ENCODE measurements at places on chromosomes 5 and 9.

DNA sequence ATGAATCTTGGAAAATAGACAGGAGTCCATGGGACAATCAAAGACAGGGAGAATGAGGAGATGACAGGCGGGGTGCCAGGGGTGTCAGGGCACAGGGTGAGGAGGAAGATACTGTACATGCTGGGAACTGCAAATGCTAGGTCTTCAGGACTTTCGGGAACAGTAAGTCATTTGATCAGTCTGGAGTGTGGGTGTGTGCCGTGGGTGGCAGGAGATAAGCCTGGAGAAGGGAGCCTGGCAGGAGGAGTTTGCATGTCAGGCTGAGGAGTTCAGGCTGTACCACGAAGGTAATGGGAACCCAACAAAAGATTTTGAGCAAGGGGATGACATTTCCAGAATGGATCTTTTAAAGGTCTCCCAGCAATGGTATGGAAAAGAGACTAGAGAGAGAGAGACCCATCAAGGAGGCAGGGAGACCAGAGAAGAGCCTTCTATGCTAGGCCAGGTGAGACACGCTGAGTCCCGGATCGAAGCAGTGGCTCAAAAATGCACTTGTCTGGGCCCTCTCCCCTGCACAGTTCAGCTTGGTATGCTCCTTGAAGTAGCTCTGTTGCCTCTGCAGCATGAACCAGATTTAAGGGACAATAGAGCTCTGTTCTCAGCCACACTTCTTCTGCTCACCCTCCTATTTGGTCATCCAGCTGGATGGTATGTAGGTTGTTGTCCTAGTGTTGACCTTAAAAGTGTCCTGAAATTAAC lies 77.0 kb upstream of the FER start:
- H3K4me1 ChIP-seq: peaks cover 5% of the 10 kb centered on the region
- no peaks in the 10 kb centered on the region for H3K36me3 ChIP-seq
- H3K27ac ChIP-seq: no peak overlapping the region
- no peak for DNase-seq
- H3K27me3 ChIP-seq: no peaks in the 10 kb centered on the region

DNA sequence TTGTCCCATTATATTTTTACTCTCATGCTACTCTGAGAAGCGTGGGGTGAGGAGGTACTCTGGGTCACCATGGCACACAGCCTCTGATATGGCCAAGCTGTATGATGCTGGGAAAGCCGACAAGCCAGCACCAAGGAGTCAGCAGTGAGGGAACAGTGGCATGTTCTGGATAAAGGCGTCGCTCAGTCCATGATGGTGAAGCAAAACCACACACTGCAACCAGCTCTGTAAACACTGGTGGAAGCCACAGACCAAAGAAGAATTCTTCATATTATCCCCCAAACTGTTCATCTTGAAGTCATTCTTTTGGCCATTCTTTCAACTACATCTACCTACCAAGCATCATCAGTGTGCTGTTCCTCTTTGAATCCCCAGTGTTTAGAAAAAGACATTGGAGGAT lies 264.6 kb downstream of the ARHGEF28 start:
- peaks cover 34% of the 10 kb centered on the region for H3K27me3 ChIP-seq
- H3K4me1 ChIP-seq: no peaks in the 10 kb centered on the region
- no peaks in the 10 kb centered on the region for H3K36me3 ChIP-seq

DNA sequence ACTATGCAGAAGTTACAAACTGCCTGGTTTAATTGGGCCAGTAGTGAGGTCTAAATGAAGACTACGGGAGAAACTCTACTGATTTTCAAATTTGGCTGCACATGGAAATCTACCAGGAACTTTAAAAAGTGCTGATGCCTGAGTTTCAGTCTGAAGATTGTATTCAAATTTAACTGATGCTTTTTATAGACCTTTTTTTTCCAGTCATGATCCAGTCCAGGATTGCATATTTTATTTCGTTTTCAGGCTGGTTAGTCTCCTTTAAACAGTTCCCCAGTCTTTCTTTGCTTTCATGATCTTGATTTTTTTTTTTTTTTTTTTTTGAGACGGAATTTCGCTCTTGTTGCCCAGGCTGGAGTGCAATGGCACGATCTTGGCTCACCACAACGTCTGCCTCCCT lies 23.7 kb upstream of the SPZ1 start:
- no peak overlapping the region for H3K4me3 ChIP-seq
- H3K4me1 ChIP-seq: no peaks in the 10 kb centered on the region
- no peak overlapping the region for H3K27ac ChIP-seq
- H3K36me3 ChIP-seq: no peaks in the 10 kb centered on the region
- no peak for DNase-seq
- no peaks in the 10 kb centered on the region for H3K27me3 ChIP-seq

DNA sequence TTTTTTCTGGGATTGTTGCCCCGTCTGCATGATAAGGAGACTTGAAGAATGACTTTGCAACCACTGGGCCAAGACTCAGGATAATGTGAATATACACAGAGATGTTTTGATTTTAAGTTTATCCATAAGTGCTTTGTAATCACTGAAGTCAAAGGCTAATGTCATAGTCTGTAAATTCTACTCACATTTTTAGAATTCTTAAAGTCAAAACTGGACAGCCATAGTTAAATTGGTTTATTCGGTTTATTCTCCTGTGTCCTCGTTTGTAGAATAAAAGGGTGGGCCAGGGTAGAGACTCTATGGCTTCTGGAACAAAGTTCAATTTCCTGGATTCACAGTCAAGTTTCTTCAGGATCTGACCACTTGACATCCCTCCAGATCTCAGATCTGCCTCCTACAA lies 327.7 kb upstream of the TNC start:
- H3K36me3 ChIP-seq: no peaks in the 10 kb centered on the region
- H3K4me3 ChIP-seq: no peak overlapping the region
- H3K27ac ChIP-seq: no peak overlapping the region
- H3K27me3 ChIP-seq: no peaks in the 10 kb centered on the region
- no peak for DNase-seq

- DNase-seq: no peak
- H3K4me1 ChIP-seq: no peaks in the 10 kb centered on the region
- H3K36me3 ChIP-seq: no peaks in the 10 kb centered on the region
Measured at GRCh38 chr5:151555760-151556576, 35.2 kb downstream of the FAT2 start.

DNA sequence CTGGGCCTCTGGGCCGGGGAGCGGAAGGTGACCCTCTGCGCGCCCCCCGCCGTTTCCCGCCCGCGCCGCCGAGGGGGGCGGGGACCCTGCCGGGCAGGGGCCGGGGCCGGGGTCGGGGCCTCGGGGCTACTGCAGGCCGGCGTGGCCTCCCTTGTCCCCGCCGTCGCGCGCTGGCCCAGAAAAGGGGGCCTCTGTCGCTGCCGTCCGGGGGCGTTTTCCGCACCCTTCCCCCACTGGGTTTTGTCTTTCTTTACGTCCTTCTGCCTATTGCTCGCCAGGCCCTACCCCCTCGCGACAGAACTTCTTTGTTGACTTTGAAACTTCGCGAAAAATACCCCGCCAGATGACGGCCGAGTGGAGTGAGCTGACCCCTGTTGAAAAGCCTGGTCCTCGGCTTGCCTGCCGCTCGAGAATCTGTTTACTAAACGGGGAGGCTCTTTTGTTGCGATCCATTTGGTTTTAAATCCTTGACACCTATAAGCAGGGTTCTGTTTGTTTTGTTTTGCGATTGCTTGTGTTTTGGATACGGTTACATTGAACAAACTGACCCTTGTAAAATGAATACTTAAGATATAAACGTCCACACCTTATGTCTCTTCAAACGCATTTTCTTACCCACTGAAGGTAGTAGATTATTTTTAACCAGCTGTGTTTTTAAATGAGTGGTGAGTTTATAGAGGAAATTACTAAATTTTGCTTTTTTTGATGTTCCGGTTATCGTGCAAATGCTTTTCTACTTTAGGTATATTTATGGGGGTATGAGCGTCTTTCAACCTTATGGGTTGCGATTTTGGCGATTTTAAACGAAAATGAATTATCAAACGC lies 765 bp downstream of the MARCHF6 start:
- peak; percentile 53 for DNase-seq
- no peaks in the 10 kb centered on the region for H3K36me3 ChIP-seq
- H3K27ac ChIP-seq: peak overlapping the region; percentile 97
- H3K27me3 ChIP-seq: no peaks in the 10 kb centered on the region

GRCh38 chr5:133840168-133840567 lies 128.3 kb downstream of the C5orf15 start:
- H3K4me3 ChIP-seq: no peak overlapping the region
- no peaks in the 10 kb centered on the region for H3K27me3 ChIP-seq
- no peak overlapping the region for H3K27ac ChIP-seq
- no peak for DNase-seq

- no peaks in the 10 kb centered on the region for H3K36me3 ChIP-seq
- no peak overlapping the region for H3K4me3 ChIP-seq
- peaks cover 61% of the 10 kb centered on the region for H3K27me3 ChIP-seq
- no peaks in the 10 kb centered on the region for H3K4me1 ChIP-seq
- H3K27ac ChIP-seq: no peak overlapping the region
Measured at GRCh38 chr5:73896097-73896496, 270.1 kb downstream of the ARHGEF28 start.

GRCh38 chr5:38827525-38827924 lies 18.3 kb upstream of the OSMR start:
- H3K4me3 ChIP-seq: no peak overlapping the region
- H3K27ac ChIP-seq: no peak overlapping the region
- no peaks in the 10 kb centered on the region for H3K36me3 ChIP-seq
- DNase-seq: peak; percentile 68
- no peaks in the 10 kb centered on the region for H3K27me3 ChIP-seq

DNA sequence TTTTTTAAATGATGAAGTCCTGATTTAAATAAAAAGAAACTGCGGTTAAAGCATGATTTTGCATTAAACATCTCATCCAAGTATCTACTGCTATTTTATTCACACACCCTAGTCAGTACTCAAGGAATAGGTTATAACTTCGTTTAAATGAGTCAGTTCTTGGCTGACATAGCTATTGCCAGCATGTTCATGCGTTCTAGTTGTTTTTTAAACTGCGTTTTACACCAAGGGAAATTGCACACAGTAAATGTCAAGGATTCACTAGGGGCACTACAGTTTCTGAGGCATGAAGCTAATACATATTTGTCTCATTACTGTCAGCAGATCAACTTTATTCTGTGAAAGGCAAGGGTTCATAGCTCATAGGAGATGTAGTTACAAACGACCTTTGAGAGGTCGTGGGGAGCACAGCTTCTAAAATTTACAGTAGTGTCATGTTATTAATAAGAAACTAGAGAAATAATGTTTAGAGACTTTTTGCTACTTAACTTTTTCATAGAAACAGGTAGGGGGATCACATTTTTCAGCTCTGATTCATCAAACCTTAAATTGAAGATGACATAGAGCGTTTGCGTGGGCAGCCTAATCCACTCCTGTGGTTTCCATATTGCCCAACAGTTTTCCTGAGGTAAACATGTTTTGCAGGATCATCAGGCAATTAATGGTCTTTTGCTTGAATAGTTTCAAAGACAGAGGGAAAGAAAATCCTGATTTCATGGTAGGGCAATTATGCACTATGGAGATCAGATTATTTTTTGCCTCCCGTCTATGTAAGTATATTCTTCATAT lies 2222.7 kb upstream of the WWC1 start:
- H3K4me1 ChIP-seq: no peaks in the 10 kb centered on the region
- H3K36me3 ChIP-seq: no peaks in the 10 kb centered on the region
- no peaks in the 10 kb centered on the region for H3K27me3 ChIP-seq
- no peak overlapping the region for H3K4me3 ChIP-seq

GRCh38 chr5:37844009-37844408 lies 4.2 kb upstream of the GDNF start:
- no peak overlapping the region for H3K4me3 ChIP-seq
- no peaks in the 10 kb centered on the region for H3K27me3 ChIP-seq
- DNase-seq: no peak
- H3K27ac ChIP-seq: no peak overlapping the region
- peaks cover 18% of the 10 kb centered on the region for H3K4me1 ChIP-seq
- H3K36me3 ChIP-seq: no peaks in the 10 kb centered on the region

DNA sequence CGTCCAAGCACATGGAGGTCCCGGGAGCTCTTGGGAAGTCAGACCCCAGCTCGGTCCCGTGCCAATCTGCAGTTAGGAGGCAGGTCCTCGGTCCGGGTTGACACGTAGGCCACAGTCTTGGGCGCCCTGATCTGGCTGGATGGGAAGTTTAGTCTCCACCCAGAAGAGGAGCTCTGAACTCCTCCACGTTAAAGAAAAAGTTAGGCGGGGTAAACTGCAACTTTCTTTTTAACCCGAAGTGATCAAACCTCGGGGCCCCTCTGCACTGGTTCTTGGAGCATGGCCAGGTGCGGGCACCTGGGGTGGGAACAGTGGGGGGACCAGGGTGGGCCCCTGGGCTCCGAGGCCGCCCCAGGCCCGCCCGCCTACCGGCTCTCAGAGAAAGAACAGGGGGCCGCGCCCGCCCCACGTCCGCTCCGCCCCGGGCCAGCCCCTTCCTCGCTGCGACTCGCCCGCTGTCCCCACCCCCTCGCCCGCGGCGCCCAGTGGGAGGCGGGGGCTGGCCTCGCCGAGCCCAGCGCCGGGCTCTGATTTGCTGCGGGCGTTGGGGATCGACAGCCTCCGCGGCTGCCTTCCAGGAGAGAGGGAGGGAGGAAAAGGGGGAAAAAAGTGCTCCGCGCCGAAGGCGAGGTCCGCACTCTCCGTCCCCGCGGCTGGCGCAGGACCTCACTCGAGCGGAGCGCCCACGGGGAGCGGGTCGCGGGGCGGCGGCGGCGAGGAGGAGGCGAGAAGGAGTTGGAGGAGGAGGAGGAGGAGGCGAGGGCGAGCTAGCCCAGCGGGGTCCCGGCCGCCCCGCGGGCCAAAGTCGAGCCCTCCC lies at the start of gene COL5A1:
Gene COL5A1, plus strand, starts transcription at position 631 of the 817 bp plus-strand sequence. CDS start 385 bp downstream, outside the sequence.
- DNase-seq: peak; percentile 96
- H3K36me3 ChIP-seq: no peaks in the 10 kb centered on the region
- no peaks in the 10 kb centered on the region for H3K27me3 ChIP-seq
- peak within 1 kb of the TSS; percentile 81 for H3K4me3 ChIP-seq

DNA sequence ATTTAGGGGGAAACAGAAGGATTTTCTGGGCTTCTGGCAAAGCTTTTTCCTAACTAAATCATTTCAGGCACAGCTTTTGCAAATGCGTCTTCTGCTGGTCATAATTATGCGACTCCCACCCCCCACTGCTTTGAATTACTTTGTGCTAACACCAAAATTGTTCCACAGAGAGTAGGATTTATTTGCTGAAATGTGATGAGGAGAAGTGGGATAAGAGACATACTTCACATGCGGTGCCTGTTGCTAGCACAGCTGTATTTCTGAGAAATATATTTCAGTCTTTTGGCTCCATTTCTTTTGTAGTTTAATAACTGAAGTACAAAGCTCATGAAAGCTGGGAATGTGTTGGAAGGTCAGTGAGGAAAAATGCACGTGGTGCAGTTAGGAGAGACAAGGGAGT lies 83.2 kb upstream of the TAS2R1 start:
- H3K27ac ChIP-seq: no peak overlapping the region
- H3K4me1 ChIP-seq: no peaks in the 10 kb centered on the region
- no peak for DNase-seq
- no peaks in the 10 kb centered on the region for H3K36me3 ChIP-seq
- H3K4me3 ChIP-seq: no peak overlapping the region

DNA sequence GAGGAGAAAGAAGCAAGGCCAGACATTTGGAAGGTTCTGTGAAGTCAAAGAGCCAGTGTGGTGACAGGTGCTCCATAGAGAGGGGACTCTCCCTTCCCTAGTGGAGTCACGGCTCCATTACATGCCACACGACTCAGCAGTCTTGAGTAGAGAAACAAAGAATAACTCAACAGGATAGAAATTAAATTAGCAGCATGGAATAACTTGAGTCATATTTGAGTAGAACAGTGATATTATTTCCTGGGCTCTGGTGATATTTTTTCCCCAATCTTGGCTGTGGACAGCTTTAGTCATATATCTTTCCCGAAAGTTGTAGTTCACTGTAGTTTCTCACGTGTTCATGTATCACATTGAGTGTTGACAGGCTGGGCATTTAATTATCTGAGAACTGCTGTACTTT lies 149.7 kb upstream of the EFNA5 start:
- no peak overlapping the region for H3K27ac ChIP-seq
- peaks cover 60% of the 10 kb centered on the region for H3K27me3 ChIP-seq
- no peak overlapping the region for H3K4me3 ChIP-seq
- peak; percentile 43 for DNase-seq

Measured in A673 (cell line).